Dorsolateral prefrontal cortex (tissue), 122 donors: ENCODE measurements at places on chromosomes 2 and 18.

GRCh38 chr2:176646033-176646615 is 376.9 kb downstream of the MTX2 start:
- DNase-seq: no peak

- no peak for DNase-seq
These were observed 356.0 kb upstream of the GALNT5 start for GRCh38 chr2:156901373-156902031.

DNA sequence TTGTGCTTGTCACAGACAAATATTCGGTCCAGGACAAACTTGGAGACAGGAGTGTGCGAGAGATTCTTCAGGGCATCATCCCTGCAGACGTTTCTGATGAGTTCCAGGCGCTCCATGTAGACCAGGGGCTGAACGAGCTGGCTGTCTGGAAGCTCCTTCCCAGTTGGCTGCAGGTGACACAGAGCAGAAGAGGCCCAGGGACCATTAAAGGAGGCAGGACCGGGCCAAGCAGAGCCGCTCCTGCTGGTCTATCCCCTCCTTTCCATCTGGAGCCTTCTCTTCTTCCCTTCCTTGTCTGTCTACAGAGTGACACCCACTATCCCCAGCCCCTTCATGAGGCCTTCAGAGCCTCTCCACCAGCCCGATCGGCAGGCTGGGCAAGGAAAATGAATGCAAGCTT is 19.5 kb downstream of the CHST10 start:
- no peak for DNase-seq

DNA sequence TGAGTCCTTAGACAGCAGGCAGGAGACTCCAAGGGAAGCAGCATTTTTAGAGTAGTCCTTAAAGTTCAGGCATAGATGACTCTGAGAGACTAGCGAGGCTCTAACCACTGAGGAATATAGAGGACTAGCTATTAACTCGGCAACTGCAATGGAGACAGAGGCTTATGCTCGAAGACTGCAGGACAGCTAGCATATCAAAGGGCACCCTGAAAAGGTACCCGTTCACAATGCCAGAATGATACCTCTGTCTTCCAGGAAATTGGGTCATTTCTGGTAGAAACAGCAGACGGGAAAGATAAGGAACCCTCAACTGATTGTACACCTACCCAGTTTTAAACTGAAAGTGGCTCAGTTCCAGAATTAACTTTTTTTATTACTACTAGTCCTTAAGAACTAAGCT is 1204.0 kb upstream of the ZEB2 start:
- no peak for DNase-seq

DNA sequence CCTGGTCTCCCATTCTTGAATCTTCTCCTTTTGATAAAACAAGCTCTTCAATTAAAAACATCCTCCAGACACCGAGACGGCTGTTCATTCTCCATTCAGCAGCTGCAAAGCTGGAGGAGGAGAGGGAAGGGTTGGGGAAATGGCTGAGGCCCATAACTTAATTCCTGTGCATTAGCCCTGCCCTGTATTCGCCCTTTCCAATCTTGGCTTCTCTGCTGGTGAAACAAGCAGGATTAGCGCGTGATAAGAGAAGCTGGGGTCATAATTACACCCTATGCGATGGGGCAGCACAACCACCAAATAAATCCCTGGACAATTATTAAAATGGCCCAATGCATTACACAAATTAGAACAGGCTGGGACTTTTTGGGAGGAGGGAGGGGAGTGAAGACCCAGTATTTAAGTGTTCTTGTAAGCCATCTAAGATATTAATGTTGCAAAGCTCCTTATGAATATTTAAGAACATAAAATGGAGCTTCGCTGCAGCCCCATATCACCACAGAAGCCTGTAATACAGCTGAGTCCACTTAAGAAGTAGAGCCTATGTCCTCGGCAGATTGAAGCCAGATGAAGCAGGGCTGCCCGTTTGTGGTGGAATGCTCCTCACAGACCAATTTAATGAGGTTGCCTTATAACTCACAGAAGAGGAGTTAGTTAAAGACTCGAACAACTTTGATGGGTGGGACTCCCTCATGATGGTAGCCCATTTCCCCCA is 176.6 kb upstream of the SKOR2 start:
- DNase-seq: no peak

- DNase-seq: no peak
These were observed 63.5 kb downstream of the DCC start for GRCh38 chr18:52403291-52404021.

GRCh38 chr2:25586726-25587144 is 86.6 kb downstream of the DTNB start:
- peak; percentile 35 for DNase-seq

- no peak for DNase-seq
These were observed 256.7 kb downstream of the CAMKMT start for GRCh38 chr2:44618251-44619023.

GRCh38 chr2:218875692-218876246 is 4.9 kb upstream of the WNT10A start:
- no peak for DNase-seq

- DNase-seq: no peak
These were observed 31.7 kb downstream of the LRP2 start for GRCh38 chr2:169330555-169331198.

- no peak for DNase-seq
These were observed 47.0 kb downstream of the KIF5C start for GRCh38 chr2:148922062-148922461.

- no peak for DNase-seq
These were observed 47.2 kb downstream of the VIL1 start for GRCh38 chr2:218465987-218466633.

GRCh38 chr2:199851501-199851810 is 464 bp upstream of the FTCDNL1 start:
- no peak for DNase-seq

GRCh38 chr2:79139423-79139822 is 19.1 kb downstream of the REG1A start:
- no peak for DNase-seq

DNA sequence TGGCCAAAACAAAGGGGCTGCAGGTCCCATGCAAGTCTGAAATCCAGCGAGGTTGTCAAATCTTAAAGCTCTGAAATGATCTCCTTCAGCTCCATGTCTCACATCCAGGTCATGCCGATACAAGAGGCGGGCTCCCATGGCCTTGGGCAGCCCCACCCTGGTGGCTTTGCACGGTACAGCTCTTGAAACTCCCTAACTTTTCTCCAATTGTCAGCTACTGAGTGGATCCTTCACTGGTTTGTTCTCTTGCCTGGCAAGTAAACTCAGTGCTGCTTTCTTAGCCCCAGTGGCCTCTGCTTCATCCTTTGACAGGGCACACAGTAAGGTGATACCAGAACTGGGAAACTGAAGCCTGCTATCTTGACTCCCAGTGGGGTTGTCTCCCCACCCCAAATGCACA is 26.3 kb downstream of the SERPINB13 start:
- no peak for DNase-seq

GRCh38 chr2:217530392-217531090 is 472.3 kb downstream of the TNS1 start:
- DNase-seq: no peak

DNA sequence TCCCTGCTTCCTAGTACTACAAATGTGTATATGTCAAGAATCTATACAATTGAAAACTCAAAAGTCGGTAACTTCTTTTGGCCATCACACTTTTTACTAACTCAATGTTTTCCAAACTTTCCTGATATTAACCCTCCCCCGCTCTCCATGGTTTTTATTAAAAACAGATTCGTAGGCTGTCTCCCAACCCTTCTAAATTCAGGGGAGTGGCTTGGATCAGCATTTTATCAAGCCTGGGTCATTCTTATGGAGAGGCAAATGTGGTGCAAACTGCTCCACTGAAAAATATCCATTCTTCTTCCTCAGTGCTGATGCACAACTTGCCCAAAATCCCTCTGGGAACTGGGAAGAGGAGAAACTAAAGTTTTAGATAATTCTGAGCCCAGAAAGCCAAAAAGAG is 134.2 kb downstream of the RIF1 start:
- no peak for DNase-seq

GRCh38 chr2:21966139-21966538 is 842.4 kb downstream of the TDRD15 start:
- no peak for DNase-seq
